RCC 7860 (cell line): ENCODE measurements at places on chromosomes 4 and X.

DNA sequence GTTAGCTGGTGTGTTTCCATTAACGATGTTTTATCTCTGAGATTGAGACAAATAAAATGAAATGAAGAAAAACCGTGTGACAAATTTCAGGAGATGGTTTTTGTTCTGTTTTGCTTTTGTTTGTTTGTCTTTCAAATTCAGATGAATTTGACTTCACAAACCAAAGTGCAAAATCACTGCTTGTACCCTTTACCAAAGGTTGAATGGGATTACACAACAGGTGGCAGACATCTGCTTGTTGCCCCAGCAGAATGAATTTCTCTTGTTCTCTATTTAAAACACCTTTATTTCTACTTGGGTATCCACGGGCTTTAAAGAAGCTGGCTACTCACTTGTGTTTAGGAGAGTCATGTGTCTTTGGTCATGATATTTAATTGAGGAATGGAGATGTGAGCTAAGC is 239.7 kb upstream of the CLNK start:
- no peak for DNase-seq

DNA sequence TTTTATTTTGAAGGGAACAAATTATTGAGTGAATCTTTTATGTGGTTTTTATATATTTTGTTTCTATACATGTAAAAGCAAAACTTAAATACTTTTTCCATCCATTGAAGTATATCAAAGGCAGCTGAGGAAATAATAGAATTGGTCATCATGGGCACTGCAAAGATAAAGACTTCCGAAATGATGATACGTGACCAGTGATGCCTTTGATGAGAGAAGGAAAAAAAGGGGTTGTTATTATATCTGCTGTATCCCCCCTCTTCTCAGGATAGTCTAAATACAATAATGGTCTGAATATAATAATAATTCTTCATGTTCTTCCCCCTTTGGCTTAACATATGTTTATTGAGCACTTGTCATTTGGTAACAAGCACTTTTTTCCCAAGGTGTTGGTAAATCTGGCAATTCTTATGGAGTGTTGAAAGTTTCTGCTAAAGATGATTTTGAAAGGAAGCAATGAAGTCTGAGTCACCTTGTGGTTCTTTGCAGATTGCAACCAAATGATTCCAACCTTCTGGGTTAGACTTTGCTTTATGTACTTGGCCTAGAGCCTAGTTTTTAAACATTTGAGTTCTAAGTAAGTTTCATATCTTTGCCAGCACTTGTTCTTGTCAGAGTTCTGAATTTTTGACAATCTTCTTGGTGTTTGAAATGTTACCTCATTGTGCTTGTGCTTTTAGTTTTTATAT is 60.8 kb downstream of the USP9X start:
- peak; percentile 42 for DNase-seq

GRCh38 chrX:86002076-86002896 is 45.1 kb downstream of the CHM start:
- peak; percentile 34 for DNase-seq

DNA sequence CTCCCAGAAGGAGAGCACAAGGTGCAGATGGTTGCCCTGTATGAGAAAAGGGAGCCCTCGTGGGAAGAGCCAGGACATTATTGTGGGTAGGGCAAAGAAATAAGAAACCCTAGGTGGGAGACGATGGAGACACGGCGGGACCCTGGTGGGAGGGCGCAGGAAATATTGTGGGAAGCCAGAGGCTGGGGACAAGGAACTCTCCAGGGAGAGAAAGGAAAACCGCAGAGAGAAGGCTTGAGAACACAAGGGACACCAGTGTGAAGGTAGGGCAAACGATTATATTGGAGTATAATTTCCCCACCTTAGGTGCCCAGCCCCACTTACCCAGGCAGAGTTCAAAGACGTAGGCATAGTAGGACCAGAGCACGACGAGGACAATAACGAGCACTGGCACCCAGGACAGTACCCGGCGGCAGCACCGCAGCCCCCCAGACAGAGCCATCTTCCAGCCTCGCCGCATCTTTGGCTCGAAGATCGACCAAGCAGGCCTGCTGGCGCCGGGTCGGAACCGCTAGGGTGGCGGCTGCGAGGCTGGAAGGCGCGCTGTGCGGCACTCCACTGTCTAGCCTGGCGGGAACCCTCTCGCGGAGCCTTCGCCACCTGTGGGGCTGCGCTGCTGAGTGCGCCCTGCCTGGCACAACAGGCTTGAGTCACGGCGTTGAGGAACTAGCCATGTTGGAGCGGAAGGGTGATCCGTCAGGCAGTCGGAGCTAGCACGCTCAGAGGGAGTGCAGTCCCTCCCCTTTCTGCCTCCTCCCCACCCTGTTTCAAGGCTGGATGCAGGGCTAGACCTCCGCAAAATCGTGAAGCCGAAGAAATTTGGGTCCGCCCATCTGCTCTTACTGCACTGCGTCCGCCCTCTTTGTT is at the start of gene ZDHHC15:
Gene ZDHHC15 (minus strand): TSS at position 473 of the 867 bp plus-strand sequence. CDS start 13 bp downstream, at position 460.
- DNase-seq: no peak

DNA sequence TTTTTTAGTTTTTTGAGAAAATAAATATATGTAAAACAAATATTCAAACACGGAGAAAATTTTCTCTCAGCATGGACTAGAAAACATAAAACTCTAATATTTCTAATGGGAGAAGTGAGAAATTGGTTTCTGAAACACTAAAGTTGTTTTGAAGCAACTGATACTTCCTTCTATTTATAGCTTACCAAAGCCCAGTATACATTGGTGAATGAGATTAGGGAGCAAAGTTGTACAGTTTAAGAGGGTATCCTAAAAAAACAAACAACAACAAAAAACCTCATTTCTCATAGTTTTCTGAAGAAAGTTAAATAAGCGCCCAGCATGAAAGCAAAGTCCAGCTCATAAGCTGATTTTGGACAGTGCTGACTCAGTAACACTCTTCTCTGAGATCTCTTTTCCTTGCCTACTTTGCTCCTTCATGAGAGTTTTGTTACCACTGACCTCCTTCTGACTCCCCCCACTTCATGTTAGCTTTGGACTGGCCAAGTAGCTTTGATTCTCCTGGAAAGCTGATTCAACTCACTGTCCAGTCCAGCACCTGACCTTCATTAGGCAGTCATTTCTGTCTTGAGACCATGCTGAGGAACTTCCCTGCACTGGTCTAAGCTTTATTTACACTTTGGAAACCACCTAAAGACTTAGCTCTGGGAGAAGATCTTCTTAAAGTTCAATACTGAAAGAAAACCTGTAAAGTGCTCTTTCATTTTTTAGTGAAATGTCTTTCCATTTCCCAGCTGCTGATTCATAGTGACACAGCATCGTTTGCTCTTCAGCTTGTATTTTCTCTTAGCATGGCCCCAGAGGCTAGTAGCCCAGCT is 21.8 kb upstream of the P2RY10 start:
- DNase-seq: no peak

DNA sequence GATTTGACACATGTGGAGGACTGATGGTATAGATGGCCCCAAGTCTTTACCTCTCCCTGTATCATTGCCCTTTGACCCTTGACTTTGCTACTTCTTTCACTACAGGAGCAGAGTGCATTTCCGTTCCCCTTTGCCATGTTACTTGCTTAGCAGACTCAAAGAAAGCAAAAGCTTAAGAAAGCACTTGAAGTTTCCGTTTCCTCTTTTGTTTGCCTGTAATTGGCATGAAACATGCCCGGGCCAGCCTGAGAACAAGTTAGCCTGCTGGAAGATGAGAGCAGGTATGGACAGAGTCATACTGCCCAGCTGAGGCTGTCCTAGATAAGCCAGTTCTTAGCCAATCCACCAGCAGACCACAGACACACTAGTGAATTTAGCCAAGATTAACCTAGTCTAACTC is 206.0 kb downstream of the BCOR start:
- DNase-seq: no peak

DNA sequence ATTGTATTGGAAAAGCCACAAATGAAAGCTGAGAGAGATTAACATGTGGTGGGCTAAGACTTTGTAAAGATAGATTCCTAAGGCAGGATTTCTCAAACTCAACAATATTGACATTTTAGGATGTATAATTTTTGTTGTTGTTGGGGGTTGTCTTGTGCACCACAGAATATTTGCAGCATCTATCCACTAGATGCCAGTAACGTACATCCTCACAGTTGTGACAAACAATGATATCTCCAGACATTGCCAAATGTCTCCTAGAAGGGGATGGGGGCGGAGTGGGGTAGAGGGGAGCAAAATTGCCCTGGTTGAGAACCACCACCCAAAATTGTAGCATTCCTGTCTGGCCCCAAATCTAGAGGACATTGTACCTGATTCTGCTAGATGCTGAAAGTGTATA is 14.7 kb upstream of the CBR4 start:
- DNase-seq: no peak

DNA sequence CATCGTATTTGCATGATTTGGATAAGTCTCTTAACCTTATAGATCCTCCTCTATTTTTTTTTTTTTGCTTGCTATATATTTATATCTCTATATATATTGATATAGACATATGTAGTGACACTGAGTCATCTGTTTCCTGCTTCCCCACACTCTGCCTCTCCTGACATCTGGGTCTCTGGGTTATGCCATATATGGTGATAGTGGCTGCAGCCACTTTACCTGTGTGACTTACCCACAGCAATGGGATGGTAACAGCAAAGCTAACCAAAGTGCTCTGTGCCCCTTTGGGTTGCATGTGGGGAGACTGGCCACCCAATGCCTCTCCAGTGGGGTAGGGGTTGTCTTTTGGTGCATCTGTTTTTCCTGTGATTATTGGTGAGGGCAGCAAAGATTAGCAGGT is 14.5 kb downstream of the CMC4 start:
- DNase-seq: no peak

- DNase-seq: peak; percentile 48
Measured at GRCh38 chrX:110383414-110383813, 24.8 kb downstream of the RTL9 start.

DNA sequence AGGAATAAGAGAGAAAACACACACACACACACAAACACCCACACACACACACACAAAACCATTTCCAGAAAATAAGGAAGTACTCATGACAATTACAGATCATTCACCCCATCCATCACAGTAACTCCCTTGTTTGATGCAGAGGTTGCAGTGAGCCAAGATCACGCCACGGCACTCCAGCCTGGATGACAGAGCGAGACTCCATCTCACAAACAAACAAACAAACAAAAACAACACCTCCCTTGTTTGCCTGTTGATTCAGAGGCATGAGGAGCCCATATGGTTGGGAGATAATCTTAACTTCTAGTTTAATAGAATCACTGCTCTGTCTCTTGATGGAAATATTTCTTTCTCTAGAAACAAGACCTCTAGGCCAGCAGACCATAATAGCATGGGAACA is 2043.5 kb upstream of the AGA start:
- no peak for DNase-seq

DNA sequence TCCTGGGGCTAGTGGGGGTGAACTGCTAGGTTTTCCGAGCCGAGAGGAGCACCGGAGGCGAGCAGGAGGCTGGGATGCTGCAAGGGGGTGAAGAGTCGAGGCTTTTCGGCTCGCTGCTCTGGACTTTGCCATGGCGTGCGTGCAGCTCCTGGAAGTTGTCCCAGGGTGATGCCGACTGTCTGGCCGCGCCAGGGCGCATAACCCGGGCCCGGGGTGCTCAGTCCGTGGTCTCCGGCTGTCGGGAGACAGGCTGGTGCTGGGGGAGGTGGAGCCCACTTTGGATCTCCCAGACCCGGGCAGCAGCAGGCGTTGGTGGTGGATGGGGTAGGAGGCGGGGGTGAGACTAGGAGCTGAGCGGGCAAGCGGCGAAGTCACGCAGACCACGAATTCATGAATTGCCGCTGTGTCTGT is 793 bp downstream of the GRIA3 start:
- DNase-seq: no peak

DNA sequence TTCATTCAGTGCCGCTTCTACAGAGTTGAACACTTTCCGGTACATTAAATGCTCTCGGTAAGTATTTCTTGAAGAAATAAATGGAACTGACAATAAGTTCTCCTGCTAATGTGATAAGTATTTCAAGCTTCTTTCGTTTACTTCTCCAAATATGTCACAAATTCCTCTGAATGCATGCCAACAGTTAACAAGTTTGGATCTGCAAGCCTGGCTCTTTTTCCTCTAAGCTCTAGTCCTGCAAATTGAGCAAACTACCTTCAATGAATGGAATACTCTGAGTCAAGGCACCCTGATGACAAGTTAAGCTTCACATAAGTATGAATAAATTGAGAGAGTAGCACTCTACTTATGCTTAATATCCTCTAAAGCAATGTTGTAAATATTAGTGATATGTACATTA is 403.6 kb downstream of the PDGFC start:
- DNase-seq: no peak

DNA sequence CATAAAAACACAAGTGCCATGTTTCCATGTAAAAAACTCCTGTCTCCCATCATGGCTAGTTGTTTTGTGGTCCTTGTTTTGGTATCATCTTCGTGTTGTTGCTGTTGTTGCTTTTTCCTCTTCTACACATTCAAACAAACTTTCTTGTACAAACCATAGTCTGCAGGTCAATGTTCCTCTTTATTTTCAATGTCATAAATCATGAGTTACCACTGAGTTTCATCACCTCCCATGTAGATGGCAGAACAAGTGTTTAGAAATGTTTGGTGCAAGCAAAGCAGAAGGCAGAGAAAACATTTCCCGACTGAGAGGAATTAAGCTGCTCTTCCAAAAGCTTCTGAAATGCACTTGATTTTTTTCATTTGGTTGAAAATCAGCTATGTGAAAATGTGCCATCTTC is 166.0 kb downstream of the ANTXR2 start:
- no peak for DNase-seq

DNA sequence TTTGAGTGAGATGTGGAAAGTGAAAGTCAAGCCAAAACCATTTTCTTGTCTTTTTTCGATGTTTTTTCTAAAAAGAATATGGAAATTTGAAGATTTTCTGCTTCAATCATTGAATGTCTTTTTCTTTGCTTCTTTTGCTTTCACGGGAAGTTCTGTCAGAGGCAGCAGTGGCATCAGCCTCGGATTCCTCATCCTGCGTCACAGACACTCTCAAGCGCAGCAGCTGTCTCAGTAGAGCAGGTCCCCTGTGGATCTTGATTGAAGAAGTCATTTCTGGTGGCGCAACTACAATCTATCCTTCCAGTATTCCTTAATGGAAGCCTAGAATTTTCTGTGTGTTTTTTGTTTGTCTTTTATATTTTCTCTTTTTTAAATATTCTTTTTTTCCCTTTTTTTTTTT is 52.7 kb upstream of the NEIL3 start:
- no peak for DNase-seq

DNA sequence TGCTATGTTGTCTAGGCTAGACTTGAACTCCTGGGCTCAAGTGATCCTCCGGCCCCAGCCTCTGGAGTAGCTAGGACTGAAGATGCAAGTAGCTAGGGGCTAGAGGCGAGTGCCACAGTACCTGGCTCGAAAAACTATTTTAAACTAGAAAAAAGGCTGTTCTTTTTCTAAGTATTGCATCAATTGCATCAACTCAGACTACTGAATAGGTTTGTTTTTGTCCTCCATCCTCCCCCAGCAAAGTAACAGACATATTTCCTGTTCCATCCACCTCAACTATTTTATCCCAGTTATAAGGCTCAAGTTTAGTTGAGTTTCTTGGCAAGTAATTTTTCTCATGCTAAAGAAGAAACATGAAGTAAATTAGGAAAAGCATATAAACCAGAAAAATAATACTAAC is 4.1 kb downstream of the SH3RF1 start:
- no peak for DNase-seq

GRCh38 chrX:45668686-45669443 is 468.2 kb upstream of the DIPK2B start:
- DNase-seq: peak; percentile 41

GRCh38 chr4:17552427-17552826 is 24.6 kb upstream of the LAP3 start:
- no peak for DNase-seq
